ENCODE measurements at places on chromosomes 2 and 18.
A peak's percentile ranks its signal among the peaks of the same experiment; 100 is the strongest.

DNA sequence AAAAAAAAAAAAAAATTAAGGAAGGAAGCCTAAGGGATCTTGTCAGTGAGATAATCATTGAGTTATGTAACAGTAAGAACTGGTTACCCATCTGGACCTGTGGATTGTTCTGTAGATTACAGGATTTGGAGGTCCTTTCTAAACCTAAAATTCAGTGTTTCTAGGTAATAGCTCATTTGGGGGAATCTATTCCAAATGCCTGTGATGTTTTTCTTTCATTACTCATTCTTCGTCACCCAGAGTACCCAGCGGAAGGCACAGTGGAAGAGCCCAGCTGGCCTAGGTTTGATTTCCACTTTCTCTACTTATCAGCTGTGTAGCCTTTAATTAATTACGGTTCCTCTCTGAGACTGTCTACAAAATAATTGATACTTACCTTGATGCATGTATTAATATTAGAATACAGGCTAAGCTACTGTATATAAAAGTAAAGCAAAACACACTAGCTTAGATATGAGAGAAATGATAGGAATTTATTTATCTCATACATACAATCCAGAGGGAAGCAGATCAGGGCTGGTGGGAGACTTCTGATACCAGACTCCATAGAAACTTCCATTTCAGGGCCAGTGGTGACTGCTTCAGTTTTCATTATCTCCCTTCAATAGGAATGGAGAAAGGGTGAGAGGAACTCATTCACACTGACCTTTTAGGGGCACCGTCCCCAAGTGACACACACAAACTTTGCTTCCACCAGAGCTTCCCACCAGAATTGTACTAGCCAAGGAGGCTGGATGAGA is 115.8 kb upstream of the NOSTRIN start:
- DNase-seq = no peak

DNA sequence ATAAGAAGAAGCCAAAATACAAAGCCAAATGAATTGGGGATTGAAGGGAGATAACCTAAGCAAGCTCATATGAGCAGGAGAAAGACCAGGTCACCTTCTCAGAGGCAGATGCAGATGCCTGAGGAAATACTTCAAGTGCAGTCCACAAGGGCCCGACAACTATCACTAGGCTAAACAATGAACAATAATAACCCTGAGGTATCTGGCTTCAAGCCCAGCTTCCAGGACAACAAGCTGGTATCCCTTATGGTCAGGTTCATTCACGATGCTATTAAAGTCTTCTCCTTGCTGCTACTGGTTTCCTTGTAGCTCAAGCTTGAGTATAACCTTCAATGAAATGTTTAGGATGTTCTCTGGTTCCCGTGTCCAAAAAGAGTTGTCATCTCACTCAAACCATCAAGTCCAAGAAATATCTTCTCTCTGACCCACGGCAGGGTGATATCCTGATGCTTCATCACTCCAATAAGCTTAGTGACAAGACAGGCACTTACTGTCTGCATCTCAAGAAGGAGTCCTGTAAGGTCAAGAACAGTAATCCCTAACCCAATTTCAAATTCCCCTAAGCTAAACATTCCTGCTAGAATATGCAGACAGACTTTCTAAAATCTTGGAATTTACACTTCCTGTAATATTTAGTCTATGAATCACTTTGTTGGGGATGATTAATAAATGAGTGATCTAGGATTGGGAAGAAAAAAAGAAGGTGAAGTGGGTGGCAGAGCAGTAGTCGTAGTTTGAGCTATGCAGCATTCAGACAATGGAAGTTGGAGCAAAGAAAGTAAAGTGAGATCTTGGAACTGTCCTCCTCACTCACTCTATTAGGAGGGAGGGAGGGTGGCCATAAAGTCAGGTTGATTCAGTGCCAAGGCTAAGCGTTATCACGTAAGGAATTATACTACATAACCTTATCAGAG is 33.1 kb downstream of the CHN1 start:
- DNase-seq = peak; percentile 77

GRCh38 chr2:176205126-176205525 is 16.7 kb downstream of the HOXD1 start:
- DNase-seq = no peak

- no peak for DNase-seq
These were observed 1047.2 kb upstream of the PIK3C3 start for GRCh38 chr18:40907842-40908241.

GRCh38 chr2:105038383-105039061 is 653 bp downstream of the MRPS9 start:
- peak; percentile 59 for DNase-seq

Data from NCI-H82 (cell line).